CD4-positive, CD25-positive, alpha-beta regulatory T cell (primary cell): ENCODE measurements at places on chromosomes 16 and 17.

DNA sequence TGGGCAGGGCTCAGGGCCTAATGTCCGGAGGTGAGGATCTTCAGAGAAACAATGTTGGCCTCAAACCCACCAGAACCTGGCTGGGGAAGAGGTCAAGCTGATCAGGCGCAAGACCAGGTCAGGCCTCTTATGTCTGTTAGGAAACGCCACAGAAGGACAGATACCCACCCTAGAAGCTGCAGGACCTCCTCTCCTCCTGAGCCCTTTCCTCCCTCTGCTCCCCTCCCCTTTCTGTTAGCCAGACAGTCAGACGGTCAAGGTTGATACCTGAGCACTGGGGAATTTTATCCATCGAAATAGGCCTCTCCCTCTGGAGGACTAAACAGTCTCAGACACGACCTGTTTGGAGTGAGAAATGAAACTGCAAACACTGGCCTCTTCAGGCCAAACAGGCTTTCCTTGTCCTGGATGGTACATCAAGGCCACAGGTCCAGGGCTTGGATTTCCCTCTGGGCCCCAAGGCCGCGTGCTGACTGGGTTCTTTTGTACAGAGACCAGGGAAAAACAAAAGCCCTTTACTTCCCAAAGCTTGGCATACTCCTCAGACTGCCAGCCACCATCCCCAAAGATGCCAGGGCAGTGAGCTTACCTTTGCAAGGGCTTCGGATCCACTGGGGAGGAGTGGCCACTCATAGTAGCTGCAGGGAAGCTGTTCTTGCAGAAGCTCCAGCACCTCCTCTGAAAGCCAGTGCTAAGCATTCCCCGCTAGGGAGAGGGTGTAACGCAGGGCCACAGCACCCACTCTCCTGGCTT, 135.8 kb downstream of the CCDC182 start:
- DNase-seq: no peak
- H3K4me1 ChIP-seq: peaks cover 41% of the 10 kb centered on the region
- H3K4me3 ChIP-seq: no peak overlapping the region
- H3K36me3 ChIP-seq: no peaks in the 10 kb centered on the region

DNA sequence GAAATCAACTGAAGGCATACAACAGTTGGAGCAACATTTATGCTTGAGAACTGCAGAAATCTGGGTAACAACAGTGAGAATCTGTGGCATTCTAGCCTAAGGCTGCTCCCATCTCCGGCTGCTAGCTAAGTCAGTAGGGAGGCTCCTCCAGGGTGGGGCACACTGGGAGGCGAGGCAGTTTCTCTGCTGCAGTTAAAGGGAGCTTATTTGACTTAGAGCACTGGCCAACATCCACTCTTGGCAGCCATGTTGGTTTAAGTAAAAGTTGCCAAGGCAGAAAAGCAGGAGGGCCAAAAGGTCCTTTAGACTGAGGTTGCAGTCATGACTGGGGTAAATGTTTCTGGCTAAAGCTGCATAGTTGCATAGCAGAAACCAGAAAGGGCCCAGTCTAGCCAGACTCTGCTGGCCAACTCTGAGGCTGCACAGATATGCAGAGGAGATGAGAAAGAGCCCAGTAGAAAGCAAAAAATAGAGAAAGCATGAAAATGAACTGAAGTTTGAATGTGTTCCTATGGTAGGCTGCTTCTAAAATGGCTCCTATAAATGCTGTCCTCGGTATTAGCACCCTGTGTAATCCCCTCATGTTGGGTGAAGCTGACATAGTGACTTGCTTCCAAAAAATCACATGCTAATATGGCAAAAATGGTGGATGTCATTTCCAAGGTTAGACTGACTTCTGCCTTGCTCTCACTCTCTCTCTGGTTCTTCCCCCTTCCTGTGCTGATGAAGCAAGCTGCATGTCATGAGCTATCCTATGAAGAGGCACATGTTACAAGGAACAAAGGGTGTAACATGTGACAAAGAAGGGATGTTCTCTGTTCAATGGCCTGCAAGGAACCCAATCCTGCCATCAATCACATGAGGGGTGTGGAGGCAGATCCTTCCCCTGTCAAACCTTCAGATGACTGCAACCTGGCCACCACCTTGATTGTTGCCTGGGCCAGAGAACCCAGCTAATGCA, 3.7 kb upstream of the C16orf78 start:
- no peak overlapping the region for H3K27ac ChIP-seq
- DNase-seq: no peak
- H3K4me1 ChIP-seq: no peaks in the 10 kb centered on the region
- no peak overlapping the region for H3K4me3 ChIP-seq
- H3K36me3 ChIP-seq: no peaks in the 10 kb centered on the region
- H3K27me3 ChIP-seq: peaks cover 4% of the 10 kb centered on the region

DNA sequence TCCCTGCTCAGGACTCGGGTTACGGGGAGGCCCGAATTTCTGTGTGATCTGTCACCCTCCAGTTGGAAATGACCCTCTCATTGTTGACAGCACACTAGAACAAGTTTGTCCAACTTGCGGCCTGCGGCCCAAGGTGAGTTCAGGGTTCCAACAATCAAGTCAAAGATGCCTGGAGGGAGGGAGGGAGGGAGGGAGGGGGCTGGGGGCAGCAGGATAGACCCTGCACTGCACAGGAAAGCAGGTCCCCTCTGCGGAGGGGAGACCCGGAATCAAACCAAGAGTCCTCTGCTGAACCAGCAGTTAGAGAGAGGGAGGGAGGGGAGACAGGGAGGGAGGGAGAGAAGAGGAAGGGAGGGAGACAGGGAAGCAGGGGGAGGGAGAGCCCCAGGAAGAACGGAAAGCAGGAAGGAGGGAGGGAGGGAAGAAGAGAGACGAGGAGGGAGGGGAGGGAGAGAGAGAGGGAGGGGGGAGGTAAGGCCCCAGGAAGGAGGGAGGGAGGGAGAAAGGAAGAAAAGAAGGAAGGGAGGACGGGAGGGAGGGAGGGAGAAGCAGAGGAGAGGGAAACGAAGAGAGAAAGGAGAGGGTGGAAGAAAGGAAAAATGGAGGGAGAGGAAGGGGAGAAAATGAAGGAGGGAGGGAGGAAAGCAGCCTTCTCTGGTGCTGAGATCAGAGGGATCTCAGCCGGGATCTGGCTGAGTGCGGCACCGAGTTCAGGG, 96.7 kb upstream of the CDH5 start:
- peaks cover 1% of the 10 kb centered on the region for H3K27me3 ChIP-seq
- H3K36me3 ChIP-seq: no peaks in the 10 kb centered on the region
- no peak for DNase-seq
- H3K4me1 ChIP-seq: peaks cover 6% of the 10 kb centered on the region

GRCh38 chr17:31250229-31250628, 46.8 kb downstream of the OMG start:
- H3K36me3 ChIP-seq: no peaks in the 10 kb centered on the region
- H3K27ac ChIP-seq: no peak overlapping the region
- no peak for DNase-seq

DNA sequence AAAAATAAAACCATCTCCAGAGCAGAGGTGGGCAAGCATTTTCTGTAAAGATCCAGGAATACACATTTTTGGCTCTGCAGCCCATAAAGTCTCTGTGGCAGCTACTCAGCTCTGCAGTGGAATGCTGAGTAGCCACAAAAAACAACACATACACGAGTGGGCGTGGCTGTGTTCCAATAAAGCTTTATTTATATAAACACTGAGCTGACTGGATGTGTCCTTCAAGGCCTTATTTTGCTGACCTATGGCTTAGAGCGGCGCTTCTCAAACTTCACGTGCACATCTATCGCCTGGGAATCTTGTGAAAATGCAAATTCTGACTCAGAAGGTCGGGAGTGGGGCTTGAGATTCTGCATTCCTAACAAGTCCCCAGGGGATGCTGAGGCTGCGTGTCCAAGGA, 39.7 kb downstream of the XYLT1 start:
- no peak overlapping the region for H3K4me3 ChIP-seq
- H3K4me1 ChIP-seq: no peaks in the 10 kb centered on the region
- H3K27ac ChIP-seq: no peak overlapping the region
- H3K36me3 ChIP-seq: no peaks in the 10 kb centered on the region

GRCh38 chr17:83177611-83178532, 98.5 kb downstream of the METRNL start:
- no peak overlapping the region for H3K27ac ChIP-seq
- no peaks in the 10 kb centered on the region for H3K27me3 ChIP-seq
- H3K4me3 ChIP-seq: no peak overlapping the region
- no peak for DNase-seq
